CD4-positive, alpha-beta T cell treated with Interleukin-10 for 1 hour (primary cell): ENCODE measurements at places on chromosomes 12 and 14.

DNA sequence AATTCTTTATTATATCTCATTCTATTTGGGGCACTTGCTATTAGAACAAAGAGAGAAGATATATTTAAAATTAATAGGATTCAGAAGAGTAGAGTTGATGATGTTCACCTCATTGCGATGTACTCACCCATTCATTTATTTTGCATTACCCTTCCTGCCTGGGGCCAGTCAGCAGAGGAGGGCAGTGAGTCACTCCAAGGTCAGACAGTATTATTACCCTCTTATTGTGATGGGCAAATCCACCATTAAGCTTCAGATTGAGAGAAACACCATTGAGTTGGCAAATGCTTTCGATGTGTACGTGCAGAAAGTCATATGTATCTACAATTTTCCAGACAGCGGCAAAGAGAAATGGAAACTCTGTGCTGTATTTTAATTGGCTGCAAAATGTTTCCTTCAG, 134.2 kb downstream of the BICD1 start:
- no peak for DNase-seq

DNA sequence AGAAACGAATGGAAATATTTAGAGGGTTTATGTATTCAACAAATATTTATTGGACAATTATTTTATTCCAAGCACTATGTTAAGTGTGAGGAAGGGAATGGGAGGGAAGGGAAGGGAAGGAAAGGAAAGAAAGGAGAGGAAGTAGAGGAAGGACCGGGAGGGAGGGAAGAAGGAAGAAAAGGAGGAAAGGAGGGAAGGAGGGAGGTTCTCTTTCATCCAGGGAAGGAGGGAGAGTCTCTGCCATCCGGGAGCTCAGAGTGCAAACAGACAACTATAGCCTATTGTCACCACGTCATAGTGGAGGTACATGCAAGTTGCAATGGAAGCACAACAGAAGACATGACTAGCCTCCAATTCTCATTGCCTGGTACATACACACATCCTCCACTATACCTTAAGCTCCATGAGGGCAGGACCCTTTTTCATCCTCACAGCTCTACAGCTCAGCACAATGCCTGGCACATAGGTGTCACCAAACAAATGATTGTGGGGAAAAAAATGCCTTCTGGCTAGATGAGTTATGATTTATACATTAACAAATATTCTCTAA, 48.1 kb downstream of the DAD1 start:
- DNase-seq, result no peak

DNA sequence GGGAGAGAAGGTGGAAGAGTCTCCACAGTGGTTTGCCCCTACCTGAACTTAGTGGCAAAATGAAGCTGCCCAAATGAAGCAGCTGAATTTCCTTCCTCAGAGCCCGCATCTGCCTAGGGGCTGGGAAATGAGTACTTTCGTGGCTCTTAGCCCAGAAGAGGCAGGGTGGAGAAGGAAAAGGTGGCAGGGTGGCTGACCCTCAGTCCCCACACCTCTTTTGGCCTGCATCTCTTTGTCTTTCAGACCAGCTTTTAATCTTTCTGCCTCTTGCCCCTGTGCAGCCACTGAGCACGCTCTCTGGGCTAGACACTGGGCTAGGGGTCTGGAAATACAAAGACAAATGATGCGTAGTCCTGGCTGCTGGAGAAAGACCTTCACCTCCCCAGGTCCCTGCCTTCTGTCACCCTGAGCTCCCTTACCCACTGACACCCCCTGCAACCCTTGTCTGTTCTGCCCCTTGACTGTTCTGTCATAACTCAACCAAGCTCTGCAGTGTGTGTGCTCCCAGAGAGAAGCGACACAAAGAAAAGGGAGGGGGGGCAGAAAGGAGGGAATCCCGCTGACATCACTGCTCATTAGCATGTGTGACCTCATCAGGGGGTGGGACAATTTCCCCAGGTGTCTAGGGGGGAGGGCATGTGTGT, 371 bp upstream of the REM2 start:
- peak; percentile 61 for DNase-seq

DNA sequence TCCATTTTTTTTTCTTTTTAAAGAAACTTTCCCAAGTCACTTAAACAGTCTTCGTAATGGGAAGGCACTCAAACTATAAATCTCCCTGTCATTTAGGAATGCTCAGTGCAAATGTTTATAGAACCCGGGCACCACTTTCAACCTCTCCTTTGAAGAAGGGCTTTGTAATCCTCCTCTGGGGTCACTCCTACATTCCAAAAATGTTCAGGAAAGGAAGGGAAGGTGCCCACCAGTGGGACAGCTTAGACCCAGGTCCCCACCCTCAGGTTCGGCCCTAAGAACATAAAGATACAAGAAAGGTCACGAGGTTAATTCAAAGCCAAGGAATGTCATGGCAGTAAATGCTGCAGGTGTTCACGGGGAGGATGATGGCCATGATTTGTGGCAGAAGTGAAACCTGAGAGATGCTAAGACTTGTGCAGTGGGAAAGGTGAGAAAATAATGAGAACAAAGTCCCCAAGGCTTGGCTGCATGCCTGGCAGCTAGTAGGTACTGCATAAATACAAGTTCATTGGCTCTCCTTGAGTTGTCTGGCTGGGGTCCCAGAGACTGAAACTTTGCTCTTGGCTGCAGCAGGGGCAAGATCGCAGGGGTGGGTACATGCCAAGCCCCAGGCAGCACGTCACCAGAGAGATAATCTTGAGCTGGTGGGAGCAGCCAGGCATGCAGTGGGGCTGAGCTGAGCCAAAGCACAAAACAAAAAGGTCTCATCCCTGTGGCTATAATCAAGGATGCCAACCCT, 21.1 kb downstream of the KRT18 start:
- no peak for DNase-seq

- DNase-seq, result no peak
Observed at GRCh38 chr12:32718926-32719325, 36.8 kb downstream of the YARS2 start.

DNA sequence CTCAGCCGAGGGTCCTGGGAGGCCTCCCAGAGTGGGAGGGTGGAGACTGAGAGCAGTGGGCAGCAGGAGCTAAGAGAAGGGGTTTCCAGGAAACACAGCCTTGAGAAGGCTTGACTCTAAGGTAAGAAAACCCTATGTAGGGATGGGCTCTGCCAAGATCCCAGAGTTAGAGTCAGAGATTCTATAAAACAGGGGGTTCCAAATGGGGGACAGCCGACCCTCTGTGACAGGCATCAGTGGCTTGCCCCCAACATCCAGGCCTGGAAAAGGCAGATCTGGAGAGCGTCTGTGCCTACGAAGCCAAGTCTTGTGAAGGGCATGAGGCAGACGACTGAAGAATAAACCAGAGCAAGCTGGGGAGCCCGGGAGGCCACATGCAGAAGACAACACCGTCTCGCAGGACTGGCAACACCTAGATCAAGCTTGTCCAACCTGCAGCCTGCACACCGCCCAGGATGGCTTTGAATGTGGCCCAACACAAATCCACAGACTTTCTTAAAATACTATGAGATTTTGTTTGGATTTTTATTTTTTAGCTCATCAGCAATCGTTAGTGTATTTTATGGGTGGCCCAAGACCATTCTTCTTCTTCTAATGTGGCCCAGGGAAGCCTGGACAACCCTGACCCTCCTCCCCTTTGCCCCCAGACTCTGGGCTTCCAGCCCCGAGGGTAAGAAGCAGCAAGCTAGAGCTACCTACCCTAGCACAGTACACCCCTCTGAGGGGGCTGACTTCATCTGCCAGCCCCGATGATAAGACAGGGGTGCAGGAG, 42.1 kb downstream of the PRMT8 start:
- DNase-seq, result no peak

- DNase-seq, result no peak
Observed at GRCh38 chr14:68695326-68695768, 97.5 kb downstream of the ZFP36L1 start.

DNA sequence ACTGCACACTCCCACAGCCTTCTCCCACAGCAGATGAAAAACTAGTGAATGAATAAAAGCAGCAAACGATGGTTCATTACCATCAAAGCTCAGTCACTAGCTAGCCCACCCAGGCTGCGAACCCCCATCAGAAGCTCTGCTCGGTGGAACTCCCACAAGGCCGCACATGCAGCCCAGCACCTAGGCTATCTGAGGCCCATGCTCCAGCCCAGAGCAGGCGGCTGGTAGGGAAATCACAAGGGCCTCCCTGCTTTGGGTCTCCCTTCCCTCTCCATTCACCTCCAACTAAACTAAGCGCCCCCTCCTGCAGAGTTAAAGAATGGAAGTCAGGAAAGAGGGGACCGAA, 69.0 kb downstream of the ITPK1 start:
- DNase-seq, result no peak

DNA sequence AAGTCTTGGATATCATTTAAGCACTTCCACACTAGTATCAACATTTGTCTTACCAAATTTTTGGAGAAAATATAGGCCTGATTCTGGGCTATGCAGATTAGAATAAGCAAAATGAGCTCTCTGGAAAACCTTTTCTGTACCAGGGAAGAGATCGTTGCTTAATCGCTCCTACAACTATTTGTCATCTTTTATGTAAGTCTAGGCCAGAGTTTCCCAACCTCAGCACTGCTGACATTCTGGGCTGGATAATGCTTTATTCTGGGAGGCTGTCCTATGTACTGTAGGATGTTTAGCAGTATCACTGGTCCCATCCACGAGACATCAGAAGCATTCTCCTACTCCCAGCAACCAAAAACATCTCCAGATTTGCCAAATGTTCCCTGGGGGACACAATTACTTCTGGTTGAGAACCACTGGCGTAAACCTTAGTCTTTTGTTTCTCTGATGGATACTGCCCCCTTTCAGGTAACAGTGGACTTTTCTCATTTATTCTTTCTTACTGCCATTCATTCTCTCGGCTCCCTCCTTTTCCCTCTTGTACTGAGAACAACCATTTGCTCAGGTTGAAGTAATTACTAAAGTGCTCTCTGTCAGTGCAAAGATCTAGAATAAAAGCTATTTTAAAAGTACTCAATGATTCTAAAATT, 316.9 kb upstream of the E2F7 start:
- DNase-seq, result no peak

DNA sequence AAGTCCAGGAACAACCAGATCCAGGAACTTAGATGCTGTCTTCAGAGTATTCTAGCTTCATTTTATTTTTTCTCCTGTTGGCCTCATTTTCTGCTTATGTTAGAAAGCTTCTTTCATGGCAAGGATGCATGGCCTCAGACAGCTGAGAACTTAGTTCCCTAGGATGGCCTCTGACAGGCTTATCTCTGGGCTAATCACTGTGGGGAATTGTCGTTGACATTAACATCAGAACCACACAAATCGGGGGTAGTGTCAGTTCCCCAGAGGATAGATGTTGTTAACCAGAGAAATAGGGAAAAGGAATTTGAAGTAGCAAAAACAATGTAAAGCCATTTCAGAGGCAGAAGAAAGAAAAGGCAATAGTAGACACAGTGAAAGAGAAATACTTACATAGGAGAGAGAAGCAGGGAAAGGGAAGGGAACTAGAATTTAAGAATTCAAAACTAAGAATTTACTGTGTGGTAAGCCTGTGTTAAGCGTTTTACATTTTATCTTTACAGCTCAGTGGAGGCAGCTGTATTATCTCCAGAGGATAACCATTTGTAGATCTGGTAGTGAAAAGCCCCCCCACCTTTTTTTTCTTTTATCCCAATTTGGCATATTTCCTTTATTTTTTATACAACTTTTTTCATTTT, 21.8 kb downstream of the FUT8 start:
- DNase-seq, result no peak

- DNase-seq, result no peak
Observed at GRCh38 chr12:12365931-12366431, 9.1 kb downstream of the BORCS5 start.

- DNase-seq, result no peak
Observed at GRCh38 chr14:102898776-102899515, 23.5 kb upstream of the AMN start.

DNA sequence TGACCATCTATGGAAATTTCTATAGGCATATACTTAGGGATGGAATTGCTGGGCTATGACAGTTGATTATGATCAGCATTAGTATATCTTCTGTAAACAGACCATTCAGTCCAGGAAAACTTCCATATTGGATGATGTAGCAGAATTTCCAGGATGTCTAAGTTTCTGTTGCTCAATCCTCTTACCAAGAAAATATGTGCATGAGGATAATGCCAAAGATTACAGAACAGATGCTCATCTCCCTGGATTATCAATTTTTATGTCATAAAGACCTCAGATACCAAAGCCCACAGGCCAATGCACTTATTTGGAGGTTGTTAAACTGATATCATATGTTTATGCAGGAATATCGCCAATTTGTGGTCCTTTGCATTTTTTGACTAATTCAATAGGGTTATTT, 354.4 kb upstream of the FLRT2 start:
- no peak for DNase-seq

DNA sequence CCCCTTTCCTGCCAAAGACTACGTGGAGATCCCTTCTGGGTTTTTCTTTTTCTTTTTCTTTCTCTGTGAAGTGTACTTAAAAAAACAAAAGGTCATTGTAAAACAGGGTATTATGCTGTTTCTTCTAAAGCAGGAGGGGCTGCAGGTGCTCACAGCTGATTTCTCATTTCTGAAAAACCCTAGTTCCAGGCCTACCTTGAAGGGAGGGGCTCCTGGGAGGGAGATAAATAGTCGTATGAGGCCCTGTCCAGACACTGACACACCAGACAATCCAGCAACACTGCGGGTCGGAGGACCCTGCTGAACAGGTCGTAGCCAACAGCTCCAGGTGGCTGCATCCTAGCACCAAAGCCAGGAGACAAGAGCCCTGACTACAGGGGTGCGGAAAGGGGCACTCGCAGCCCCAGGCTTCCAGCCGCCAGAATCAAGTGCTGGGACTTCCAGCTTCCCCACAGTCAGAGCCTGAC, 41.1 kb downstream of the PSMA6 start:
- DNase-seq, result no peak

- no peak for DNase-seq
Observed at GRCh38 chr14:99520571-99521081, 39.4 kb downstream of the CCNK start.

GRCh38 chr14:21182166-21182565, 26.3 kb upstream of the OR5AU1 start:
- no peak for DNase-seq

DNA sequence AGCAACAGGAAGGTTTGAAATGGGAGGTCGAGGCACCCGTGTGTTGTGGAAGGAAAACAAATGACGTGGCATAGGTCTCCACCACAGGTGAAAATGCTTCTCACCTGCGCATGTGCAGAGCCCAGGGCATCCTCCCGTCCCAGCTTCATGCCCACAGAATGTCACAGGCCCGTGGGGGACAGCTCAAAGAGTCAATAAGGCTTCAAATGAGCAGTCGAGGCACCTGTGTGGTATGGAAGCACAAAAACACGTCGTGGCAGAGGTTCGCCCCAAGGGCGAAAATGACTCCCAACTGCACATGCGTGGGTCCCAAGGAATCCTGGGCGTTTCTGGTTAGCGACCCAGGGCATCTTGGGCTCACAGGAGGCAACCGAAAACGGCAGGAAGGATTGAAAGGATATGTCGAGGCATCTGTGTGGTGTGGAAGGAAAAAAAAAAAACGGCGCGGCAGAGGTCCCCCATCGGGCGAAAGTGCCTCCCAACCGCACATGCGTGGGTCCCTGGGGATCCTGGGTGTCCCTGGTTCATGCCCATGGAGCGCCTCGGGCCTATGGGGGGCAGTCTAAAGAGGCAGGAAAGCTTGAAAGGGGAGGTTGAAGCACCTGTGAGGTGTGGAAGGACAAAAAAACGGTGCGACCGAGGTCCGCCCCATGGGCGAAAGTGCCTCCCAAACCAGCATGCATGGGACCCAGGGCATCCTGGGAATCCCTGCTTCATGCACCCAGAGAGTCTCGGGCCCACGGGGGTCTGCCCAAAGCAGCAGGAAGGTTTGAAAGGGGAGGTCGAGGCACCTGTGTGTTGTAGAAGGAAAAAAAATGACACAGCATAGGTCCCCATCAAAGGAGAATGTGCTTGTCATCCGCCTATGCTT, 578.5 kb downstream of the ALG10 start:
- no peak for DNase-seq
